ENCODE measurements at places on chromosomes 3 and 15.

DNA sequence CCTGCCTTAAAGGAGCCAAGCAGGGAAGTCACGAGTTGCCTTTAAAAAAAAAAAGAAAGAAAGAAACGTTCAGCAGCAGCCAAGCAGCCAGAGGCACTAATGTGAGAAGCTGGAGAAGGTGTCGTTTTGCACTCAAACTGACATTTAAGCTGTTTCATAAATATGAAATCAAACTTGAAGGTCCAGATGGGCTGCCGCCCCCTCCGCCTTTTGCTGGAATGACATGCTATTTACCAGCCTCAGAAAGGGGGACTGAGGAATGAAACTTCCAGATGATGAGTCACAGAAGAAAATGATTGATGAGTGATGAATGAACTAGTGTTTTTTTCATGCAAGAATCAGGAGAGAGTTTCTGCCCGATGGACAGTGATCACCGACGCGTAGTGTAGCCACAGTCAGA, 396.8 kb downstream of the IGSF11 start:
- no peak for DNase-seq

- DNase-seq, result no peak
These were observed 57.3 kb downstream of the ROPN1B start for GRCh38 chr3:126026277-126026751.

DNA sequence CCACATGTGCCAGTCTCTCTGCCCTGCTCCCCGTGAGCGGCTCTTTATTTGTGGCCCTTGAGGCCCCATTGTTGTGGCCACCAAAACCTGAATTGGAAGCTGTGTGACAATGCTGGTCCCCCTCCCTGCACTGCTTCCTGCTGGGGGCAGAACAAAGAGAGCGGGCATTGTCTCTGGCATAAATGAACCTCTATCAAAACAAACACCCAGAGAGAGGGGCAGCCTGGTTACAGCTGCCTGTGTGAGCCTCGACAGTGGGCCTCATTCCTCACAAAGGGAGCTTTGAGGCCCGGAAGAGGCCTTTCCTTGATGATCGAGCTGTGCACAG, 152.9 kb downstream of the IGF1R start:
- no peak for DNase-seq

DNA sequence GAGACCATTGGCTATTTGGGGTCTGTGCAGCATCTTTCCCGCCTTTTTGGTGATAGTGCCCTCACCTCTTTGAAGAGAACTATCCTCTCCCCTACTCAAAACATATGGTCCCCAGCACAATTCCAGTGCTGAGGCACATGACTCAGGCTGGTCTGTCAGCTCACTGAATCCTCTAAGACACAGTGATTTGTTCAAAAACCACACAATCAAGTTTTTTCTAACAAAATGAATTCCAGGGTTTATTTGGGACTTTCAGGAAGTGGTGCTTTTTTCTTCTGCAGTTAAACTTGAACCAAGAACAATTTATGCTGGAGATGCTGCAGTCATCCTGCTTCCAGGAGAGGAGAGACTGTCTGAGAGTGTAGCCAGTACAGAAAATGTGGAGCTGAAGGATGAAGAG, 142.5 kb upstream of the LMCD1 start:
- DNase-seq, result no peak

DNA sequence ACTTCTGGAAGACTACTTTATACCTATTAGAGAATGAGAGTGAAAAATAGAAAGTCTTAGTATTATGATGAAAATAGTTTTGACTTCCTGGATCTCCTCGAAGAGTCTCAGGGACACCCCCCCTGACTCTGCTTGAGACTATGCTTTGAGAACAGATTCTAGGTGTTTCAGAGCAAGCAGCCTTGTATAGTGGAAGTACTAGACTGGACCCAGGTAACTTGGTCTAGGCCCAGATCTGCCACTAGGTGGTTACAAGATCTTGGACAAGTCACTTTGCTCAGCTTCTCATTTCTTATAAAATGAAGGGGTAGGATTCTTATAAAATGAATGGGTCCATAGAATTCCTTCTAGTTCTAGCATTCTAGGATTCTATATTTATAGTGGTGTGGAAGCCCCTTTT, 9.1 kb downstream of the ABHD5 start:
- DNase-seq, result no peak

GRCh38 chr3:197611255-197611654, 55.5 kb upstream of the BDH1 start:
- DNase-seq, result no peak

- DNase-seq, result peak; percentile 82
These were observed 53.0 kb downstream of the CMTM6 start for GRCh38 chr3:32449691-32450090.

DNA sequence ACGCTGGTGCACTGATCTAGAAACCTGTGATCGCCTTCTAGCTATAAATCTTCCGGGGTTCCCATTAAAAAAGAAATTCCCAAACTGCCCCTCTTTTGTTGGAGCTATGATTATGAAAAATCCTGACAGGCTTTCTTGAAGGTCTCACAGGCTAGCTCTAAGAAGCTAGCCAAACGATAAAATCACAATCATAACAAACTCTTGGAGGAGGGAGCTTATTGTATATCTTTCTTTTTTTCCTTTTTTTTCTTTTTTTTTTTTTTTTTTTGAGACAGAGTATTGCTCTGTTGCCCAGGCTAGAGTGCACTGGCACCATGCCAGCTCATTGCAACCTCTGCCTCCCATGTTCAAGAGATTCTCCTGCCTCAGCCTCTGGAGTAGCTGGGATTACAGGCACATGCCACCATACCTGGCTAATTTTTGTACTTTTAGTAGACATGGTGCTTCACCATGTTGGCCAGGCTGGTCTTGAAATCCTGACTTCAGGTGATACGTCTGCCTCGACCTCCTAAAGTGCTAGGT, 72.0 kb downstream of the MYO1E start:
- no peak for DNase-seq

DNA sequence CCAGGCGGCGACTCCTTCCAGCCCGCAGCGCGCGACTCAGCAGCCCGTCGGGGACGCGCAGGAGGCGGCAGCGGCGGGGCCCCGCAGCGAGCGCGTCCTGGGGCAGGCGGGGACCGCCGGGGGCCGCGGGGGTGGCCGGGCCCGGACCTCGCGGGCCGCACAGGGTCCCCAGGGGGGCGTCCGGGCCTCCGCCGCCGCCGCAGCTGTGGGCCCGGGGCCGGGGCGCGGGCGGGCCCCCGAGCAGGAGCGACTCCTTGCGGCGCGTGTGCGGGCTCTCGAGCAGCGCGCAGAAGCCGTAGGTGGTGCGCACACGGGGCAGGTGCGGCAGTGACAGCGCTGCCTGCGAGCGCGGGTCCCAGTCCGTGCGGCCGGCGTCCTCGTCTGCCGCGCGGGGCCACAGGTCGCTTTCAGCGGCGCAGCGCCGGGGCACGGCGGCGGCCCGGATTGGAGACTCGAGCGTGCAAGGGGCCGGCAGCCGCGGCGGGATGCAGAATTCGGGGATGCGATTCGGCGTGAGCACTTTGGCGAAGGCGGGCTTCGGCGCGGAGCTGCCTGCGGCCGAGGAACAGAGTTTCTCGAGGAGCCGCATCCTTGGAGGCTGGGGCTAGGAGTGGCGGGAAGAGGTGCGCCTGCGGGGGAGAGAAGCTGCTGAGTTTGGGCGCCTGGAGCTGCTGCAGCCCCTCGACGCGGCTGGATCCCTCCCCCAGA, 535 bp downstream of the C2CD4B start:
- peak; percentile 49 for DNase-seq

- DNase-seq, result no peak
These were observed 18.7 kb downstream of the IGSF11 start for GRCh38 chr3:119015942-119016341.

DNA sequence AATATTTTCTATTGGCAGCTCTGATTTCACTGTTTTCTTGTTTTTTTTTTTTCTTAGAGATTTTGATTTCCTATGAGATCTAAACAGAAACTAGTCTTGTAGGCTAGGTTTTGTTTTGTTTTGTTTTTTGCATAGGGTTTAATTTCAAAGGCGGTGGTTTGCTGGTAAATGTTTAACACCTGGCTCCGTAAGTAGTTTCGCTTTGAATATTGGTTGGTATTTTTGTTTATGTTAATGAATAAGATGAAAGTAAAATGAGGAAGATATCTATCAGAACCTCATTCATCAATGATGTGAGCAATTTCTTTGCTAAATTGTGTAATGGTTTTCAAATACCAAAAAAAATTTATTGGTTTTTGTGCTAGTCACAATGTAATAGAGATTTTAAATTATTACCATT, 39.7 kb upstream of the TM4SF1 start:
- DNase-seq, result no peak

GRCh38 chr15:31488437-31489204, 162.0 kb downstream of the KLF13 start:
- peak; percentile 68 for DNase-seq

GRCh38 chr3:138118612-138119422, 3.4 kb upstream of the DZIP1L start:
- DNase-seq, result peak; percentile 88

- DNase-seq, result no peak
These were observed 42.5 kb downstream of the EPHB3 start for GRCh38 chr3:184604039-184604601.

DNA sequence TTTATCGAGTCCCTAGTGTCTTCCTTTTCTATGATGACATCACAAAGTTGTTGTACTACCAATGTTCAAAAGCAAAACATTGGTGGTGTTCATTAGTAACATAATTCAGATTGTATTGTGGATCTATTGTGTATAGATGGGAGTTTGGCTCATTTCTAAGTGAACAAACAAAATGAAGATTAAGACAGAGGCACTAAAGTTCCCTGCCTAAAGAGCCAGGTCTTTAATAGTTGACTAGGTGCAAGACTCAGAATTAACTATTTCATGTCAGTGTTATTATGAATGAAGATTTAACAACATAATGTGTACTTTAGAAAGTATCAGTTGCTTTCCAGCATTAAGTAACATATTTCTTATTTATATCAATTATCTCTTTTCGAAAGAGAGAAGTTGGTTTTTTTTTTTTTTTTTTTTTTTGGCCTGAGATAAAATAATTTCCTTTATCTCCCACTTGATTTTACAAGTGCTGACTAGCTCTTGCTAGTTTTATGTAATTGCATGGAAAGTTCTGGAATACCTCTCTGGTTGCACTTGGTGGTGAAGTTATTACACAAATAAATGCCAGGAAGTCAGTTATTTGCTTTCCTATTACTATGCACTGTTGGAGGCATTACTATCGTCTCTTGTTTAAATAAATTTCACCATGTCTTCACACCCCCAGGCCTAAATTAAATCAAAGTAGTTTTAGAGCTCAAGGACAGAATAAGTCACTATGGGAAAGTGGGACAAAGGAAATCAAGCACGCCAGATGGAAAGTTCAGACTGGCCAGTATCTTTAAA, 48.7 kb downstream of the NAALADL2 start:
- peak; percentile 3 for DNase-seq

- DNase-seq, result no peak
These were observed 1.5 kb upstream of the P2RY12 start for GRCh38 chr3:151386056-151386455.

- no peak for DNase-seq
These were observed 339.8 kb downstream of the GABRB3 start for GRCh38 chr15:26433060-26433459.

DNA sequence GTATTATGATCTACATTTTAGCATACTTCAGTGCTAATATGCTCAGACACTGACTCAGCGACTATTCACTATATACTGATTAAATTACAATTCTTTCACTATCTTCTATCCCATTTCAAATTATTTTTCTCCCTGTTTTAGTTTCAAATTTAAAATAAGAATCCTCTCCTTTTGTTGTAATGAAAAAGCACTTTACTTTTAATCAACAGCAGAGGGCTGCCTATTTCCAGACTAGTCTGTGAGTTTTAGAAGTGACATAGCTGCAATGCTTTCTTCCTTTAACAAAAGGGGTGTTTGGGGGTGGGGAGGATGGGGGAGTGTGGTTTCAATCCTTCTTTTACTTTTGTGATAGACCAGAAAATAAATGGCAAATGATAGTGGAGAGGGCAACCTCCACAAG, 2.4 kb downstream of the NEDD4 start:
- no peak for DNase-seq

GRCh38 chr3:179933914-179934313, 102.8 kb downstream of the PEX5L start:
- DNase-seq, result no peak

DNA sequence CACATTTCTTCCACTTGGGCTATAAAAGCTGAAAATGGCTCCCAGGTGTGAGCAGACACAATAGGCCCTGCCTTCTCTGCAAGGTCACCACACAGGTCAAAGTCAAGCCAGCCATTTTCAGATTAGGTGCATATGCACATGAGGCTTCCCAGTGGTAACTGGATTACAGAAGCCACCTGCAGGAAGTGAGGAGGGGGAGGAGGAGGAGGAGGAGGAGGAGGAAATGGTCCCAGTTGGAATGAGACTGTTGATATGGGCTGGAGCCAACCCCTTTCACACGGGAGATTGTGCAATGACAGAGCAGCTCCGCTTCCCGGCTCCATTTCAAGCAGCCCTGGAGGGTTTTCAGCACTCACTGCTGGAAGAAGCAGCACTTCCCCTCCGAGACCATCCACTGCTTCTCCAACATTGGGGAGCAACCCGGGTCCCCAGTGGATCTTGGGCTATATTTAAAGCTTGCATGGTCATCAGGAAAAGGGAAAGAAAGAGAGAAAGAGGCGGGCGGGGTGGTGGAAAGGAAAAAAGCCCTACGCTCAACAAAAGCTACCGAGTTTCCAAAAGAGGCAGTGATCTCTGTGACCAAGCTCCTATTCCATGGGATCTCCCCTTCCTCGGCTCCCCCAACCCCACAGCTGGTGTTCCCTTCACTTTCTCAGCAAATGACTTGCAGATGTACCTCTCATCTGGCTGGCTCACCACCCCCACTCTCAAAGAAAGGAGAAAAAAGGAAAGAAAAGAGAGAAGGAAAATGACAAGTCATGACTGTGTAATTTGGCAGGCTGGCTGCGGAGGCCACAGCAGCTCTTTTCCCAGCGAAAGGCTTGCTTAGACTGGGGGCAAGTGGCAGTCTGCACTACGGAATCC, 58.3 kb downstream of the LRIG1 start:
- peak; percentile 52 for DNase-seq

DNA sequence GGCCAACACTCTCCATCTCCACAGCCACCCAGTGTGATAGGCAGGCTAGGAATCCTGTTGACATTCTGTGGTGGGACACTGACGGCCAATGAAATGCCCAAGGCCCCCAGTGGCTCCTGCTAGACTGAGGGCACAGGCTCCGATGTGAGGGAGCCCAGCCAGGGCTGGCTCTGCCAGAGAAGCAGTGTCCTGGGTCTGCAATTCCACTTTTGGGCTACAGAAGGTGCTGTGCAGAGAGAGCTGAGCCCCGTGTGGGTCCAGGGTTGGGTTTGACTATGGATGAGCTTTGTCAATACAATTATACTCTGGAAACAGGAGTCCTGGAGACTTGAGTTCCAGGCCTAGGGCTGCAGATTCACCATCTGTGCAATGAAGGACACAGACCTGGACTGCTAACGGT, 55.7 kb upstream of the TMEM115 start:
- no peak for DNase-seq

GRCh38 chr3:5116538-5116937, 5.6 kb upstream of the ARL8B start:
- DNase-seq, result no peak

- DNase-seq, result no peak
These were observed 69.7 kb upstream of the LARS2 start for GRCh38 chr3:45318689-45319088.

DNA sequence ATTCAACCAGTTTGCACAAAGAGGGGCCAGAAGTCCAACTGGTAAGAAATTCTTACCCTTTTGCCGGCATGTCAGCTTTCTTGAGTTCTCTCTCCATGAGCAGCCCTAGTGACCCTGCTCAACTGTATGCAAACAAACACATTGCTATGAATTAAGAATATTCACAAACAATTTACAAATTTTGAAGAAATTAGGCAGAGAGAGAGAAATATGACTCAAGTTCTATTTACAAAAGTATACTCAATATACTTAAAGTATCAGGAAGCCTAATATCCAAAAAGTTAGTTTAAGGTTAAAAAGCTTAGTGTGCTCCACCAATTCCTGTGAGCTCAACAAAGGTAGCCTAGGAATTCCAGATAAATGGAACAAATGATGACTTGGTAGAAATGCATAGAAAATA, 3.5 kb upstream of the EHHADH start:
- DNase-seq, result no peak
